Kidney capillary endothelial cell (primary cell): ENCODE measurements at places on chromosomes 12 and 14.

GRCh38 chr12:76546889-76547288 is 12.7 kb downstream of the OSBPL8 start:
- DNase-seq: no peak

- no peak for DNase-seq
These were observed 17.3 kb upstream of the KLRB1 start for GRCh38 chr12:9625019-9625418.

DNA sequence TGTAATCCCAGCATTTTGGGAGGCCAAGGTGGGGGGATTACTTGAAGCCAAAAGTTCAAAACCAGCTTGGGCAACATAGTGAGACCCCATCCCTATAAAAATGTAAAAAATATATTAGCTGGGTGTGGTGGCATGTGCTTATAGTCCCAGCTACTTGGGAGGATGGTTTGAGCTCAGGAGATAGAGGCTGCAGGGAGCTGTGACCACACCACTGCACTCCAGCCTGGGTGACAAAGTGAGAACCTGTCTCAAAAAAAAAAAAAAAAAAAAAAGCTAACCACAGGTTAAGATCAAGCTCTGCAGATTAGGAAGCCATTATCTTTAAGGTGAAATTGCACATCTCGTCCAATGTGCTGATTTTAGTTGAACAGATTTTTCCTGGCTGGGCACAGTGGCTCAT is 23.7 kb upstream of the CERS5 start:
- DNase-seq: no peak

GRCh38 chr12:14258575-14258940 is 106.9 kb upstream of the ATF7IP start:
- DNase-seq: no peak

GRCh38 chr14:54420478-54421142 is 20.6 kb downstream of the CNIH1 start:
- DNase-seq: peak; percentile 42

DNA sequence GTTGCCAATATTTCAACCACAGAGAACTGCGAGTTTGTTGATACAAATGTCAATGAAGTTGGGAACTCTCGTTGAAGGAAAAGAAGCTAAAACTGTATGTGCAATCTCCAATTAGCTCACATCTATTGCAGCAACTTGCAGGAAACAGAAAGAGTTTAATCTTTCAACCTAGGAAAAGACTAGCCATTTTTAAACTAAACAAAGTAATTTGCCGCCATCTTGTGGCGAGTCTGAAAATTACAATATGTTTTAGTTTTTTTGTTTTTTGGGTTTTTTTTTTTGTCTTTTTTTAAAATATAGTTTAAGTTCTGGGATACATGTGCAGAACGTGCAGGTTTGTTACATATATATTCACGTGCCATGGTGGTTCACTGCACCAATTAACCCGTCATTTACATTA is 131.2 kb upstream of the FOXG1 start:
- peak; percentile 18 for DNase-seq

GRCh38 chr12:113658006-113658655 is 186.5 kb upstream of the LHX5 start:
- no peak for DNase-seq

- DNase-seq: no peak
These were observed 4.1 kb downstream of the MAP1LC3B2 start for GRCh38 chr12:116563262-116563661.

DNA sequence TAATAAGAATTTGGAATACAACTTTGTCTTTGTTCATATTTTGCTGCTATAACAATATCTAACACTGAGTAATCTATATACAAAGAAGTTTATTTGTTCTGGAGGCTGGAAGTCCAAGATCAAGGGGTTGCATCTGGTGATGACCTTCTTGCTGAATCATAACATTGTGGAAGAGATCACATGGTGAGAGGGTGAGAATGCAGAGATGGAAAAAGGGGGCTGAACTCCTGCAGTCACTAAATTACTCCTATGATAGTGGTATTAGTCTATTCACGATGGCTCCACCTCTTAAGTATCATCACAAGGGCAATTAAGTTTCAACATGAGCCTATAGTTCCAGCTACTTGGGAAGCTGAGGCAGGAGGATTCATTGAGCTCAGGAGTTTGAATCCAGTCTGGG is 4.5 kb upstream of the AKAP6 start:
- no peak for DNase-seq

GRCh38 chr12:15788233-15789219 is 662 bp downstream of the EPS8 start:
- DNase-seq: no peak
